ENCODE measurements at places on chromosomes 12 and 14. TPM values are rescaled to one million over a fixed set of nuclear protein-coding genes. Genes with fewer than 3 reads are reported as not detected.

The ATL1 gene
- total RNA-seq = 6.8 TPM

The SPIC gene
- total RNA-seq = not detected

The CELA1 gene
- not detected for total RNA-seq

The DNAI7 gene
- total RNA-seq = 3.1 TPM

The IPO4 gene
- 54.9 TPM for total RNA-seq

The SLCO1B1 gene
- total RNA-seq = 0.17 TPM

The AKAP5 gene
- total RNA-seq = 1.1 TPM

The CLEC1A gene
- not detected for total RNA-seq

The OR8S1 gene
- total RNA-seq = not detected

The ZFYVE21 gene
- total RNA-seq = 52.5 TPM

The RBP5 gene
- 5.8 TPM for total RNA-seq

GRCh38 chr12:66160704-66161103 is 9.1 kb downstream of the TMBIM4 start:
- DNase-seq = no peak

- no peak for DNase-seq
These were observed at the start of gene STAT6 for GRCh38 chr12:57111031-57111734. Gene STAT6, minus strand, starts transcription at chr12:57111362. Its CDS starts 3,084 bp downstream, at chr12:57108278.

- no peak for DNase-seq
These were observed 180.6 kb downstream of the AKAP6 start for GRCh38 chr14:32509632-32510187.

DNA sequence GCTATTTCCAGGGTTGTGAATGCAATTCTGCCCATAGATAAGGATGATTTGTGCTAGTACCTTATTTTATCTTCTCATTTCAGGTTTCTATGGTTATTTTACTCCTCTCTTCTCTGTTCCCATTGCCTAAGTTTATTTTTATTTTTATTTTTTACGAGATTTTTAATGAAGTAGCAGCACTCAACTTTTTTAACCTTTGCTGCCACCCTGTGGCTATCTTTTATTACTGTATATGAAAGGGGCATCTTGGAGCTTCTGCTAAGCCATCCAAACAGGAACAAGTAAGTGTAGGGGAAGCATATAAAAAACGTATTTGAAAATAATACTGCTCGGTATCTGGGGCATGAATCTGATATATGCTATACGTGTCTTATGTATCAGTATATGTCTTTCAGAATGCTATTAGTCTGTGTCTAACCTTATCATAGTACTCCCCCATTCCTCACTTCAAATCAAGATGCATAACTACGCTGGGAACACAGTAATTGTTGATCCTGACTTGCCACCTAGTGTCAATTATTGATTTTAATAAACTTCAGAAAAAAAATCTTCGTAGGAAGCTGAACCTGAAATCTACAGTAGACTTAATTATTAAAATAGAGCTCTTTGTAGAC is 60.3 kb downstream of the KLRG1 start:
- DNase-seq = no peak

DNA sequence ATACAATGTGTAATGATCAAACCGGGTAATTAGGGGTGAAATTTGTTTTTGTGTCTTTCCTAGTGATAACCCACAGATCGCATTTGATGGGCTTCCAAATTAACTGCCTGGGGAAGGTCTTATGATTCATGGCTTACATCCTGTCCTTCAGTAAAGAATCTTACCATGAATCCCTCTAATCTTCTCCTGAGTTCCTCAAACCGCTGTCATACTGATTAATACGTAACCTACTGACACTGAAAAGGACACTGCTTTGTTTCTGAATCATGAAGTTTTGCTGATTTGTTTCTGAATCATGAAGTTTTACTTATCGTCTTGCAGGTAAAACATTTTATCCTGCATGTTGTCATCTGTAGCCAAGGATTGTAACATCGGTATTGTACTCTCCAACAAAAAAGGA is 52.0 kb upstream of the CRY1 start:
- DNase-seq = no peak

DNA sequence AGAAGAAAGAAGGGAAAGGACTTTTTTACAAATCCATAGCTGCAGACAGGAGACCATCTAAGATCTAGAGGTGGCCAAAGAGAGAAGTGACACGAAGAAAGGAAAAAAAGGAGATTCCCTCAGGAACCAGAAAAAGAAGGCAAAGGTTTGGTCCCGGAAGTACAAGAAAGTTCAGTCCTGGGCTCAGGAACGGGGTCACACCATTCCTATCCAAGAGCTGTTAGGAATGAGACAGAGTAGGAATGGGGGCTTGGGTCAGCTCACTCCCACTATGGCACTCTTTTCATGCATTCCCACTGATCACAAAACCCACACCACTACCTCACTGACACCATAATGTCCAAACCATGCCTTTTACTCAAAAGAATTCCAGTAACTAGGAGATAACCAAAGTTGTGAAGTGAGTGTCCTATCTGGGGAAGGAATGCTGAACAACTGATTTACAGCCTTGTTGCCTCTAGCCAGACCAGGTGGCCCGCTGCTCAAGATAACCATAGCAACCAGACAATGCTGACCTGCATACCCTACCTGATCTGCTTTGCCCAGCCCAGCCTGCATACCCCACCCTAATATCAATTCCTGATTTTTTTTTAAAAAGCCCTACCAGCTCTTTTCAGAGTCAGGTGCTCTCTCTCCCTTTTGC is 8.4 kb downstream of the PPP2R3C start:
- no peak for DNase-seq

DNA sequence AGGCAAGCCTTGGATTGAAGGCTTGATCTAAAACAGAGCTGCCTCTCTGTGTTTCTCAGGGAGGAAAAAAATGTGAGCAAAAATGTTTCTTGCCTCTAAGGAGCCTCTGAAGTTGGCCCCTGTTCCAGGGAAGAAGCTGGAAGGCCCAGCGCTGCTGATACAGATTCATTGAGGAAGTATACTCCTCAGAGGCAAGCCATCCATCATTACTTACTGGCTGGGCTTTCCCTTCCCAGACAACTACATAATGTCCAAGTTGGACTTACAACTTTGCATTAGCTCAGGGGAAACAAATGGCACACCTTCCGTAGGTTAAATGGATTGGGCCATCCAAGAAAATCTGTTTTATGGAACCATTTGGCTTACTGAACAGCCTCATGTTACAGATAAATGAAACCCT is 263.7 kb upstream of the SEL1L start:
- DNase-seq = no peak

GRCh38 chr12:90064852-90065801 is 356.5 kb upstream of the ATP2B1 start:
- DNase-seq = no peak

GRCh38 chr14:94532447-94532846 is 23.2 kb upstream of the SERPINA12 start:
- DNase-seq = no peak

- no peak for DNase-seq
These were observed 17.7 kb downstream of the DNAL1 start for GRCh38 chr14:73662487-73662943.

DNA sequence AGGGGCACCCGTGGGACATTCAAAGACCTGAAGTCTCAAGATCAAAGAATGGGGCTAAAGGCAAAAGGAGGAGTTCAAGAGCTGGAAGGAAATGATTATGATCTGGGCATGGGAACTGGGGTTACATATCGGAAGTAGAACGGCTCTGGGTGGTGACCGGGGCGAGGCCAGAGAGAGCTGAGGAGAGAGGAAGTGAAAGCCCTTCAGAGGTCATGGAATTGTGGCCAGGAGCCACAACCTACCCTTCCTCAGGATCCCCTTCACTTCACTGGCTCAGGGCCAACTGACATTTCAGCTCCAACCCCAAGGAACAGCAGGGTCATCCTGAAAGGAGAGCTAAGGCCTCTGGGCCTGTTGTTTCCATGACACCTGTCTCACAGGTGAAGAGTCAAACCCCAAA is 57.8 kb downstream of the GALNT16 start:
- DNase-seq = no peak

- no peak for DNase-seq
These were observed 486 bp upstream of the AKT1 start for GRCh38 chr14:104795781-104796686.

DNA sequence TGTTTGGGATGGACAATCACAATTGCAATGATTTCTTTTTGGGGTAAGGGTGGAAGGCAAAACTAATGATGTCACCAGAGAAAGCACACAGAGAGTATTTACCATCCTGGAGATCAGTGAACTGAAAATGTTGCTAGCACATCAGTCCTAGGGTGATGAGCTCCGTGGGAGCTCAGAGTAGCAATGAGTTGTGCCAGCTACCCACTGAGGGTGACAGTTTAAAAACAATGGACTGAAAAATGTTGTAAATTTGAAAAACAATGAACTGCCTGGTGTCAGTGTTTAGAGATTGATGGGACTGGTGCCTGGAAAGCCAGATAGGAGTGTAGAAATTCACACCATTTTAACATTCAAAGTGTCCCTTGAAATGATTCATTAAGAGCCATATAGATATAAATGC is 198.5 kb downstream of the ATP23 start:
- no peak for DNase-seq

- DNase-seq = no peak
These were observed 175.5 kb downstream of the MED13L start for GRCh38 chr12:116101991-116102390.

DNA sequence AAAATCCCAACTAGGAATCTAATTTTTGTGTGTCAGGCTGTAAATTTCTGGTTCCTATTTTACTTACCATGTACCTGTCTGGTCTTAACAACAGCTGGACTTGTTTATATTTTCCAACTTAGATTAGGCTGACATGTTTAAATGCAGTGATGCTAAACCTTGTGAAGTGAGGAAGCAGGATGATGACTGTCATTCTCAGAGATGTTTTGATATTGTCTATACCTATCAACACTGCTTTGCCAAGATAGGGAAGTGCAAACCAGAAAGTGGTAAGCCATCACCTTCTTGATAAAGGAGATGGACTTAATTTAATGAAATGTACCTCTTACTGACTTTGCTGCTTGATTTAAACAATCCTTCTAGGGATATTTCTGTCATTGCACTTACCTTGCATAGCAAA is 2.1 kb downstream of the BICD1 start:
- no peak for DNase-seq

GRCh38 chr12:7933255-7933726 is 2.7 kb downstream of the SLC2A3 start:
- peak; percentile 32 for DNase-seq

DNA sequence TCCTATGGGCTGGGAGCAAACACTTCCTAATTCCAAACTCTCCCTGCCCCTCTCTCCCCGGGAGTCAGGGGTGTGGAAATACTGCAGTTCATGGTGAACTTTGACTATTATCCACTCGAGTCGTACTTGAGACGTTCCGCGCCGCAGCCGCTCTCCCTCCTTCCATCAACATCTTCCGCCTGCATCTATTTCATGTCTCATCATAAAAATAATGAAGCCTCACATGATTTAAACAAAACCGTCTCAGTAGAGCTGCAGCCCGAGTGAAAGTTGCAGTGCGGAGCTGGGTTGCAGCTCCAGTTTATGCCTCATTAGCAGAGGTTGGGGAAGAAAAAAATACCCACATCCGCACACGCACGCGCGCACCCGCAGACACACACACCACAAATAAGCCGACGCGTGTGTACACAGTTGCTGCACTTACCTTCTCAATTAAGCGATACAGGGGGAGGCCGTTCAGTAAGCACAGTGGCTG is 283 bp downstream of the LMO3 start:
- DNase-seq = no peak

GRCh38 chr12:130053651-130054069 is 108.6 kb upstream of the FZD10 start:
- no peak for DNase-seq

- no peak for DNase-seq
These were observed 5.0 kb upstream of the CYP46A1 start for GRCh38 chr14:99679111-99679510.

DNA sequence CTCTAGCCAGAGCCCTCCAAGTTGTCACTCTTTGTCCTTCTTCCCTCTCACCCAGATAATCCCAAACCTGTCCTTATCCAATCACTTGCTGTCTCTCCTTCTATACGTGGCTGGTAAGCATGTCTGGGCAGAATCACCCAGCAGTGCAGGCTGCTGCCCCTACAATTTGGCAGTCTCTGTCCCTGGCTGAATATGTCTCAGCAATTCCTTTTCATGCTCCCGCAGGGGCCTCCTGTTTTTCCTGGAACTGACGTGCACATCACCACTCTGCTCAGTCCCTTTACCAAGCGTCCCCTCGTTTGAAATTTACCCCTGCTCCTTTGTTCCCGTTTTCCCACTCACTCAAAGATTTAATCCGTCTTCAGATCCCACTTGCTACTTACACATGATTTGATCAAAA is 80.0 kb downstream of the ST8SIA1 start:
- DNase-seq = no peak

DNA sequence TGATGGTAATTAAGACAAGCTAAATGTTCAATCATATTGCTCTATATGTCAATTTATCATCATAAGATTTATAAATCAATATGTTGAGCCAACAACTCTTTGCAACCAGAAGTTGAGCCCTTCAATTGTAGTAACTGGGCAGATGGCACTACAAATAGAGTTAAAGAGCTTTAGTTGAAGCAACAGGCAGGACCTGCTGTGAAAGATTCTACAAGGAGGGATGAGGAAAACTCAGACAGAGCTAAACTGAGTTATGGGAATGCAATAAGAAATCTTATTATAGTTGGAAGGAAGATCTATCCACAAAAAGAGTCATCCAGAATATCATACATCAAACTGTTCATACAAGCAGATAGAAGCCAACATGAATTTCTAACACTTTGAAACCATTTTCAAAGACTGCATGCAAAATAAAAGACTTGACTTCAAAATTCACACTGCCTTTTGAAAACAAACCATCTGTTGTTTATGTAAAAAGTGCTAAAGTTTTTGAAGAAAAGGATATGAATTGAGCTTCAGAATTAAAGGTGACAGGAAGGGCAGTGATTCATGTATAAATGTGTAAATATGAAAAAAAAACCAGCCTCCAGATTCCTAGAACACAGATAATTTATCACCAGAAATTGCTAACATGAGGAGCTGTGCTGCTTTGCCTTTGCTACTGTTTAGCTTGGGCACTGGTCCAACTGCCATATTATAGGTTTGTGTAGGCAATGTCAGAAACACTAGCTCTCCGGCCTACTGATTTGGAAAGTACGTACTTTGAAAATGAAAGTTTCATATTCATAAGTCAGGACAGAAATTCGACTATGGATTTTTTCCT is 133.2 kb downstream of the SLC35F4 start:
- DNase-seq = no peak

DNA sequence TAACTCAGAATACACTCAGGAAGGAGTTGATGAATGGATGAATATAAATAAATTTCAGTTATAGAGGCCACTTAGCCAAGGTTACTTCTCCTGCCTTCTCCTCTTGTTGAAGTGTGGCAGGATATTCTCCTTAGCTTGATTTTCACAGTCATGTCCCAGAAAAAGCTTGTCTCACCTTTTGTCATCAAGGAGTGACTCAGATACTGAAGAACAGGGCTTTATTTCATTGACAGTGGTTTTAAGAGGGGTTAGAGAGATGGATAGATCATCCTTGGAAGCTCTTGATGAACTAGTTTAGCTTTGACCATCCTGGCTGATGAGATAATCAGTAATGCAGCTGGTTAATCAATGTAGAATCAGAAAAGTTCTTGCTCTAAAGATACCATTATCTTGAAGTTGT is 35.0 kb upstream of the CFAP54 start:
- no peak for DNase-seq

DNA sequence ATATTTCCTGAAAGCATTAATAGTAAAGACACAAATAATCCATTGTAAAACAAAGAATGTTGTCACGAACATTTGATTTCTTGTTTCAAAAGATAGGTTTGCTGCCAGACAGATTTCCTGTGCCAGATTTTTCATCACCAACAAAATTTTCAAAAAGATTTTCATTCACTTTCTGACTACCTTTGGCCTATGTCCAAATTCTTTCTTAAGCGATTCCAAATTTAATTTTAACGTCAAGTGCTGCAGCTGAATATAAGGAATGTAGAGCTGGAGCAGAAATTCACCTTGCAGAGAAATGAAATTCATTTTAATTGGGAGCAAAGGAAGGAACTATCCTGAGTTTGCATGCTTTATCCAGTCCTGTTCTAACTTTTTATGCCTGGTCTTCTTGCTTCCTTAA is 277.4 kb downstream of the CCER1 start:
- DNase-seq = no peak

Data from progenitor cell of endocrine pancreas (in vitro differentiated cells).